ENCODE measurements at places on chromosomes 12 and 14.

- peak; percentile 26 for DNase-seq
Measured at GRCh38 chr12:68374307-68374982, 42.3 kb upstream of the MDM1 start.

DNA sequence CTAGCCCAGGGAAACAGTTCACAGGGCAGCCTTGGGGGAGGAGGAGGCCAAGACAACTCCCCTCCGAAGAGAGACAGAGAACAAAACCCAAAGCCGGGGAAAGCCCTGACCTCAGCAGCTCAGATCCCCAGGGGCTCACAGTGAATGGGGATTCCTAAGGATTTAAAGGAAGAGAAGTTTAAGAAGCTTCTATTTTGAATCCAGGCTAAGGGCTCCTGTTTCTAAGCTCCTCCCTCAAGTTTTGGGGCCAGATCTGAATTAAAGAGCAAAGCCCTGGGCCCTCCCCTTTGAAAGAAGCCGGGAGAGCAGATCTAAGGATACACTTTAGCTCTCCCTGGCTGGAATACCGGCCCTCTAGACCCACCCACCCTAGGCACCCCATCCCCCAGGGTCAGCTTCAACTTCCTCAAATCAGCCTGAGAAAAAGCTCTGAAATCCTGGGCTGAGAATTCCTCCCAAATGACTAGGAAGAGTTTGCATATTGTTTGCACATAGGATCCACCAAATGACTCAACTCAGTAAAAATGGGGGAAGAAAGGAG lies 3.9 kb downstream of the KDM2B start:
- no peak for DNase-seq

- no peak for DNase-seq
Measured at GRCh38 chr12:21715386-21715785, 57.7 kb upstream of the LDHB start.

- no peak for DNase-seq
Measured at GRCh38 chr12:62522984-62523383, 56.4 kb downstream of the MON2 start.

GRCh38 chr14:68585690-68586089 lies 207.2 kb downstream of the ZFP36L1 start:
- no peak for DNase-seq

GRCh38 chr12:104638218-104638850 lies 181.6 kb downstream of the CHST11 start:
- DNase-seq = no peak

DNA sequence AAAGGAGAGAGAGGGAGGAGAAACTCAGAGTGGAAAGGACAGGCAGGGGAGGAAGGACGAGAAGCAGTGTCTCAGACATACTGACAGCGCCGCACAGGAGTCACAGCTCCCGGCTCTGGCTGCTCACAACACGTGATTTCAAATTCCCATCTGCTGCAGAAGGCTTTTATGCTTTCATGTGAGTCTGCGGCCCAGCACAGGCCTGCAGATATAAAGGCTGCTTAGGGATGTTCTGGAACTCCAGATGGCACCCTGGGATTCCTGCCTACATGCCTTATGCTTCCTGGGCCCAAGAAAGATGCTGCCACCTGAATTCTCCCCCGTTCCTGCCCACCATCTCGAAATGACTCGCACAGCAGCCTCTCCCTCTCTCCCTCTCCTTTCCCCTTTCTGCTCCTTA lies 89.6 kb downstream of the NUAK1 start:
- DNase-seq = peak; percentile 79

DNA sequence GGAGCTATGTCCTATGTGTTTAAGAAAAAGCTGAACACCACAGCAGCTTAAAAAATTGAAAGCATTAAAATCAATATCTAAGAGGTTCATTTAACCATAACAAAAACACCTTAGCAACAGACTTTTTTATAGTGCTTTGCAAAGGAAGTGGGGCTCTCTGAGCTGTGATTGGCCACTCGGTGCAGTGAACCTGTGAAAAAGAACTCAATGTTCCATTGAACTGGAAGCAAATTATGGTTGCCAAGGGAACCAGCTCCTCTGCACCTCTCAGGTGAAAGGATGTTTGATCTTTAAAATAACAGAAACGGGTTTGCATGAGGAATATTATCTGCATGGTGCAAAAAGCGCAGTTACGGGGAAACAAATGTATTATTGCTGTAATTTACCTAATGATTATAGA lies 149.4 kb downstream of the SNAPC1 start:
- DNase-seq = peak; percentile 89

GRCh38 chr12:6980740-6981139 lies 10.0 kb downstream of the EMG1 start:
- DNase-seq = no peak

GRCh38 chr12:97211416-97211930 lies 251.1 kb upstream of the RMST start:
- DNase-seq = no peak

GRCh38 chr12:113237748-113238147 lies 16.5 kb downstream of the TPCN1 start:
- no peak for DNase-seq

DNA sequence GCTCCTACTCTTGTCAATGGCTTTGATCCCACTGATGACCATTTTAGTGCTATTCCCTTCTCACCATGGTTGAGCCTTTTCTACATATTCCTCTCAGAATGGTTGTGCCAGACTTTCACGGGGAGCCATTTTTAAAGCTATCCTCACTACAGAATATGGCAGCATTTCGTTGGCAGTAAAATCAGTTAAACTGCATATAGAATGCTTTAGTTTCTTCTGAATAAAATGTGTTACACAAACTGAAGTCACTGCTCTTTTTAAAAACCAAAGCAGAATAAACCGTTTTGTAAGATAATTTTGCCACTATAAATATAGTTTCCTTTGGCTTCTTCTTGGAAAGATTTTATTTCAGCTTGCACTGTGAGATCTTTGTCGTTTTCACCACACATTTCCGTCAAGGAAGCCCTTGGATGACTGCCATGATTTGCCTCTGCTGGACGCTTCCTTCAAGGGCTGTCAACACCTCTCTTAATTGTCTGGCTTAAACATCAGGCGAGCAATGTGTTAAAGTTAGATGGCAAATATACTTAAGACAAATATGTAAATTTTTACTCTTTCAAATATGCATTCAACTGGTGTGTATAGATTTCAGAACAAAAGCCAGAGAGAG lies 624.2 kb downstream of the DIO2 start:
- peak; percentile 11 for DNase-seq

DNA sequence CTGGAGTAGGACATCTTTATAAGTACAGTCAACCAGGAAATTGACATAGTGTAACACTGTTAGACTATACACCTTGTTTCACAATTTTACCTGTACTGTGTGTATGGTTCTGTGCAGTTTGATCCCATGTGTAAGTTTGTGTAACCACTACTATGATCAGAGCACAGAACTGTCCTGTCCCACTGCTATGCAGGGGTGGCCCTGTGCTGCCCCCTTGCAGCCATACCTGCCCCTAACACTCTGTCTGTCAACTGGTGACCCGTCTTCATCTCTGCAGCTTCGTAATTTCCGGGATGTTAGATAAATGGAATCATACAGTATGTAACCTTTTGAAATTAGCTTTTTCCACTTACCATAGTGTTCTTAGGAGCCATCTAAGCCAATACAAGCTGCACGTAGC lies 58.7 kb upstream of the RD3L start:
- DNase-seq = no peak

DNA sequence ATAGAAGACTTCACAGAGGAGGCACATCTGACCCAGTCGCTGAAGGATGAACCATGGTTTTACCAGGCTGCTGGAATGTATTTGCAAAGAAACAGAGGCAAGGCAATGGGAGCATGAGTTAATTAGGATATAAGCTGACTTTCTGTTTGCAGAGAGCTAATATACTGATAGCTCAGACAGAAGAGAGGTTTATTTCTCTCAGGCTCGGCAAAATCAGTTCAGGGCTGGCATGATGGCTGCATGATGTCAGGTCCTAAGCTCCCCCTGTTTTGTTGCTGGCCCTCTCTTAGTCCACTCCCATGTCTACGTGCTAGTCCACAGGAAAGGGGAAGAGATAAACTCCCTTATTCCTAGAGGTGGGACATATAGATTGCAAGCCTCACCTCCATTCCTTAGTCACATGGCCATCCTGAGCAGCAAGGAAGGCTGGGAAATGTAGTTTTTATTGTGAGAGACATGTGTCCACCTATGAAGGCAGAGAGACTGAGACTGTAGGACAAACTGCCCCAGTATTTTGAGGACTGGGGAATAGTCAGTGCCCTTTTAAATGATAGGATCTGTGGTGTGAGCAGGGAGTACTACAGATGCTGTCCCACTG lies 224.5 kb downstream of the VRK1 start:
- no peak for DNase-seq

GRCh38 chr12:57027805-57028153 lies 11.4 kb upstream of the TAC3 start:
- peak; percentile 9 for DNase-seq

DNA sequence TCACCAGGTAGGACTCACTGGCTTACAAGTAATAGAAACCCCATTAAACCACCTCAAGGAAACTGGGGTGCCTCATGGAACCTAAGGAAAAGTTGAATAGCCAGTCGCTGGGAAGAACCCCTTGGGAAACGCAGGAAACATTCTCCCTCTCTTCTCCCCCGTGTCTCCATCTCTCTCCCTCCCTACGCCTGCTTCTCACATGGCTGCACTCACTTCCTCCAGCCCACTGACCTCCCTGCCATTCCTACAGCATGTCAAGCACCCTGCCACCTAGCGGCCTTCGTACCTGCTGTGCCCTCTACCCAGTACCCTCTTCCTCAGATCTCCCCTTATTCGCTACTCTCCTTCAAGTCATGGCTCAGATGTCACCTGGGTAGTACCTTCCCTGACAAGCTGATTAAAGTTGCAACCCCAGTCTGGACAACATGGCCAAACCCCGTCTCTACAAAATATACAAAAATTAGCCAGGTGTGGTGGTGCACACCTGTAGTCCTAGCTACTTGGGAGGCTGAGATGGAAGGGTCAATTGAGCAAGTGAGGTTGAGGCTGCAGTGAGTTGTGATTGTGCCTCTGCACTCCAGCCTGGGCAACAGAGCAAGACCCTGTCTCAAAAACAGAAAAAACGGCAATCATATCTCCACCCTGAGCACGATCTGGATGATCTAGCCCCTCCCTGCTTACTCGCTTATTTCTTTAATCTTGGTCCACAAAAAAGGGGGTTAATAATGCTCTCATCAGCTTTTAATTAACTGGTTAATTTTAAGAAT lies 6.4 kb upstream of the DTX1 start:
- no peak for DNase-seq

- no peak for DNase-seq
Measured at GRCh38 chr14:86944434-86944833, 1048.5 kb downstream of the GALC start.

DNA sequence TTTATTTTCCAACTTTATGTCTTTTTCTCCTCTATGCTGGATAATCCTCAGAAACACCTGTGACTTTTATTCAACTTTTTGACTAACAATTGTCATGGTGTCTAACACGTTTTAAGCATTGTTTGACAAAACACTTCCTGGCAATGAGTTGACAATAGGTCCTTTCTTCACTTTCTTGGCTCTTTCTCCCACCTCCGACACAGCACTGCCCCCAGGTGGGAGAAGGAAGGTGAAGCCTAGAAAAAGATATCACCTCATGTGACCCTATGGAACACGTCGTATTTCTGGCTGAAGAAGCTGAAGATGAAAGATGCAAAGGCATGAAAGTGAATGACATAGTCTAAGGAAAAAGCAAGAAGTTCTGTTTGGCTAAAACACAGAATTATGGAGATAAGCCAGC lies 430.0 kb downstream of the ETNK1 start:
- DNase-seq = no peak

DNA sequence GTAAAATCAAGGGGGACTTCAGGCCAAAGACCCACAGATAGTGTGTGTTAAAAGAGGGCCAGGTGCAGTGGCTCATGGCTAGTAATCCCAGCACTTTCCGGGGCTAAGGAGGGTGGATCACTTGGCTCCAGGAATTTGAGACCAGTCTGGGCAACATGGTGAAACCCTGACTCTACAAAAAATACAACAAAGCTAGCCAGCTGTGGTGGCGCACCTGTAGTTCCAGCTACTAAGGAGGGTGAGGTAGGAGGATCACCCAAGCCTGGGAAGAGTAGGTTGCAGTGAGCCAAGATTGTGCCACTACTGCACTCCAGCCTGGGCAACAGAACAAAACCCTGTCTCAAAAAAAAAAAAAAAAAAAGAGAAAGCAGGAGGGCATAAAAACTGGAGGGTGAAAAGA lies 8.5 kb downstream of the VCPKMT start:
- DNase-seq = no peak

DNA sequence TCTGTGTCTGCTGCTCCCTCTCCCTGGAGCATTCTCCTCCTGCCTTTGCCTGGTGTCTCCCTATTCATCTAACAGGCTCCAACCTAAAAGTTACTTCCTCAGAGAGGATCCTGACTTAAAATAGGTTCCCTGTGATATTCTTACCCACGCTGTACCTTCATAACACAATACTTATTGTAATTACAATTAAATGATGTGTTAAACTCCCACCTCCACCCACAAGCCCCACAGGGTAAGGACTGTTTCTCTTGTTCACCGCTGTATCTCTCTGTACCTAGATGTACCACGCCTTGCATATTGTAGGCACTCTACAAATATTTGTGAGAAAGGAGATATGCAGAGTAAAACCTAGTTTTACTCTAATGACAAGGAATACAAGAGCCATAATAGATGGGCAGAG lies 5.0 kb downstream of the HEBP1 start:
- DNase-seq = no peak

GRCh38 chr12:12902036-12902435 lies 10.7 kb downstream of the GPRC5A start:
- DNase-seq = no peak

DNA sequence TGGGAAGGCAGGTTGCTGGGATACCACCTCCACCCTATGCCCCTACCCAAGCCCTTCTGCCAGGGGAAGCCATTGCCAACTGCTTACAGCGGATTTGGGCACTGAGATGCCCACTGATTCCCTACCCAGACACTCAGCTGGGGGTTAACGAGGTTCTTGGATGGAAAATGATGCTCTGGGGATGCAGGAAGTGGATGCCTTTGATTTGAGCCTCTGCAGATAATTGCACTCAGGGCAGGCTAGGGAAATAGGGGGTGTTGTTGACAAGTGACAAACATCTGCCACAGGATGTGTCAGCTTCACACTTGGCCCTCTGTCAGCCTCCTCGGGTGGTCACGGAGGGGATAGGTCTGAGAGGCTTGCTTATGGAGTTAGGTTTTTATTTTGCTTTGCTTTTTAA lies 57.4 kb downstream of the RPH3A start:
- no peak for DNase-seq

- DNase-seq = no peak
Measured at GRCh38 chr14:101808020-101808641, 46.6 kb downstream of the PPP2R5C start.

DNA sequence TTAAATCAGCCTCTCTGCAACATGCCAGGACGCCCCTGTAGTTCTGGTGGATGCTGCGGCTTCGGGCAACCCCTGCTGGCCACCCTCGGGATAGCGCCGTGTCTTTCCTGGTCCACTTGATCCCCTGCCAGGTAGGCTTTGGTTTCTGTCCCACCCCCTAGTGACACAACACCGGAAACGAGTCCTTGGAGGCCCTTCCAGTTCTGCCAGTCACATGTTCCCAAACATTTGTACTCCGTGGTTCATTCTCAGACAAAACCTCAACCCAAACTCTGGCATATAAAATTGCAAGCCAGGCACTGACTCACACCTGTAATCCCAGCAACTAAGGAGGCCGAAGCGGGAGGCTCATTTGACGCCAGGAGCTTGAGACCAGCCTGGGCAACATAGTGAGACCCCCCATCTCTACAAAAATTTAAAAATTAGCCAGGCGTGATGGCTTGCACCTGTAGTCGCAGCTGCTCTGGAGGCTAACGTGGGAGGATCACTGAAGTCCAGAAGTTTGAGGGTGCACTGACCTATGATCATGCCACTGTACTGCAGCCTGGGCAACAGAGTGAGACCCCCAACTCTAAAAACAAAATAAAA lies 37.0 kb downstream of the RASAL1 start:
- peak; percentile 84 for DNase-seq
